ENCODE measurements at places on chromosomes 7 and 10.

DNA sequence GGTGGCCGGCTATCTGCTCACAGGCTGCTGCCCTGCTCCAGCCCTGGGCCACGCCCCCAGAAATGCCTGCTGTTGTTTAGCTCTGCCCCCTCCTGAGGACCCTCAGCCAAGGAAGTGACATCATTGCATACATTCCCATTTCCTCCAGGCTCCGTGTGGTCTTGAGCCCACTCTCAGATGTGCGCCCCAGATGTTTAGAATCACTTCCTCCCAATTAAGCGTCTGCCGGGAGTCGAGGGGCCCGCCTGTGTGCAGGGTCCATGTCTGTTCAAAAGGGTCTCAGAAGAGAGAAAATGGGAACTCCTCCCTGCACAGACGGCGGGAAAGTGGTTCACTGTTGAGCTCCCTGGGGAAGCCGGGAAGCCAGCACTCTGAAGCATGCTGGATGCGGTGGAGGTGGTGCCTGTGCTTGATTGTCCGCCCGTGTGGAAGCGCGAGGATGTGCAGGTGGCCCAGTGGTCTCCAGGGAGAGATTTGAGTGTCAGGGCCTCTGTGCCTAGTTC lies 116.9 kb upstream of the PPIF start:
- DNase-seq: no peak

DNA sequence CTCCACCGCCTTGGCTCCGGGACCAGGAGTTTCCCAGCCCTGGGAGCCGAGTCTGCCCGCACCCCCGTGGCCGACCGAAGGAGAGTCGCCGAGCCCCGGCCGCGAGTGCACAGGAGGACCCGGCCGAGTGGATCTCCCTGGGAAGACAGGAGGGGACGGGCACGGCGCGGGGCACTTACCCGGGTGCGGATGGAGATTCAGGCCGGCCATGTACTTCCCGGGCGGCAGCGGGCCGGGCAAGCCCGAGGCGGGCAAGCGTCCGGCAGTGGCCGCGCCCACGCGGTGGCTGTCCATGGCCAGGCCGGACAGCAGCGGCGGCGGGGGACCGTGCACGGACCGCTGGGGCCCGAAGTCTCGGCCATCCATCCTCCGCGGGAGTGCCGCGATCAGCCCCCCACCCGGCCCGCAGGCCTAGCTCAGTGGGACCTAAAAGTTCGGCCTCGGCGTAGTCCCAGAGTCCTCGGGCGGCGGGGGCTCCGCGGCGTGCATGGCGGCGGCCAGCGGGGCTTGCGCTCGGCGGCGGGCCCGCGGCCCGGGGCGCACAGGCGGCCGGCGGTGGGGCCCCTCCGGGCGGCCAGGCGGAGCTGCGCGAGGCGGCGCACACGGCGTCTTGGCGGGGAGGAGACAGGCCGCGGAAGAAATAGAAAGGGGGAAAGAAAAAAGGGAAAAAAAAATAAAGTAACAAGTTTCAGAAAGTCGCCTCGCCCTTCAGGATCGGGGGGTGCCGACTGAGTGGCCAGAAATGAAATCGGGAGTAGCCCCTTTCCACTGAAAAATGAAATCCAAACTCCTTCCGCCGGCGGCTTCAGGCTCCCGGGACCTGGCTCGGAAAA lies 2.5 kb downstream of the TNRC18 start:
- DNase-seq: no peak

- no peak for DNase-seq
Observed at GRCh38 chr7:32639122-32639521, 143.8 kb downstream of the AVL9 start.

DNA sequence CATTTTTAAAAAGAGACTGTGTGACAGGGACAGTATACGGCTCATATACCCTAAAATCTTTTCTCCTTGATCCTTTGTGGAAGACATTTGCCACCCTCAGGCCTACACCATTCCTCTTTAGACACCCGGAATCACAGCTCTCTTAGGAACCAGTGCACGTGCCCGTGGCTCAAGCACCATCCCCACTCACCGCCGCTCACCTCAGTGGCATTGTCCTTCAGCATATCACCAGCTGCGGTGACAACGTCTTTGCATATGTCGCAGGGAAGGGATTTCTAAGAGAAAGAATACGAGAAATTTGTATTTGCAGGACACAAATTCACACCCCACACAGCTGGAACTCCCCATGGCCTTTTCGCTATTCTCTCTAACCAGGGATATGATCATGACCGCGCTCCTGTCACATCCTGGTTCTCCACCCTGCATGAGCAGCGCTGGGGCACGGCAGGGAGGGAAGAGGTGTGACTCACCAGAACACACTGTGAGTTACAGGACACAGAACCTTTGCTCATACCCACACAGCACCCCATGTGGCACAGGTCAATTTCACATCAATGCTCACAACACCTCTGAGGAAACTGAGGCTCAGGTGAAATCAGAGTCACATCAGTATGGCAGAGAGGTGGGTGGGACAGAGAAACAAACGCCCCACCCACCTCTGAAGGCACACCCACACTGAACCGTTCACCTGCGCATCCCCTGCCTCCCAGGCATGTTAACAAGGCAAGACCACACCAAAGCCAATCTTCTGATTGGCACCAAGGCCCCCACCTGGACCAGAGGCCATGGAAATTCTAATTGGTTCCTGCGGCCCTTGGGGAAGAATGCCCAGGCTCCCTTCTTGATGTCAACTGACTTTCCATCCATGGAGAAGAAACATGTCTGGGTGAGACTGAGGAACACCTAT lies 19.2 kb downstream of the PSAP start:
- DNase-seq: no peak

DNA sequence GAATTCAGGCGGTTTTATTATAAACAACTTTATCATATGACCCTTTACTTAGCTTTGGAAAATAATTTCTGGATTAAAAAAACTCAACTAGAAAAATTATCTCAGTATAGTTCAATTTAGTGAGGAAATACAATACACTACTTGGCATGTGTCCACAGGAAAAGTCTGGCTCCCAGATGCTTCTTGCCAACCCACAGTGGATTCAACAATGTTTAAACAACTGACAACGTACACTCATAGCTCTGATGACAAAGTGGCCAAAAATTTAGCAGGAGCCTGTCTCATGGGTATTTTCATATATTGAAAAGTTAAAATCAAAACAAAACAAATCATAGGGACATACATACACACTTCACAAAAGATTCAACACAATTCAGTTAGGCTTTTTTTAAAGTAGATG lies 158.8 kb downstream of the SKAP2 start:
- DNase-seq: no peak

GRCh38 chr7:68511281-68511680 lies 1087.0 kb upstream of the AUTS2 start:
- DNase-seq: no peak

- DNase-seq: peak; percentile 70
Observed at GRCh38 chr10:102408728-102409603, 9.6 kb downstream of the PSD start.

- DNase-seq: no peak
Observed at GRCh38 chr10:114810926-114811325, 10.7 kb upstream of the FHIP2A start.

- DNase-seq: no peak
Observed at GRCh38 chr7:126790763-126791162, 462.0 kb downstream of the GRM8 start.
